MV-4-11 (cell line): ENCODE measurements at places on chromosomes 11 and 22.

DNA sequence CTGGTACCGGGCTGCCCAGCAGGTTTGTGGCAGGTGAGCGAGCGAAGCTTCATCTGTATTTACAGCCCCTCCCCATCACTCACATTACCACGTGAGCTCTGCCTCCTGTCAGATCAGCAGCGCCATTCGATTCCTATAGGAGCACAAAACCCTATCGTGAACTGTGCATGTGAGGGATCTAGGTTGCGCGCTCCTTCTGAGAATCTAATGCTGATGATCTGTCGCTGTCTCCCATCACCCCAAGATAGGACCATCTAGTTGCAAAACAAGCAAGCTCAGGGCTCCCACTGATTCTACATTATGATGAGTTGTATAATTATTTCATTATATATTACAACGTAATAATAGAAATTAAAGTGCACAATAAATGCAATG is 15.8 kb upstream of the VSIG10L2 start:
- no peak for DNase-seq

DNA sequence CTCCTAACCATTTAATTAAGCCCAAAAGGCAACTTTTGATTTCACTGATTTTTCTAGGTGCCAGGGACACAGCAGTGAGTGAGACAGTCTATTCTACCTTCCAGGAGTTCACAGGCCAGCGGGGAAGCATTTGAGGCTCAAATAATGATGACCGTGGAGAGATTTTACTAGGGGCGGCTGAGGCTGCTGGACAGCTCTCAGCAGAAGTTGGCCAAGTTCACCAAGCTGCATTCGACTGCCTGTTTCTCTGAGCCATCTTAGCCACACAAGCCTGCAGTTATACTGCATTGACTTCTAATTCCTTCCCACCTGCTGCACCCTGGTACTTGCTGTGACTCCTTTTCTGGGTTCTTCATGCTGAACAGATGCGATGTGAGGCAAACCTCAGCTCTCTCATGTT is 168.9 kb upstream of the TBCEL start:
- DNase-seq = no peak

DNA sequence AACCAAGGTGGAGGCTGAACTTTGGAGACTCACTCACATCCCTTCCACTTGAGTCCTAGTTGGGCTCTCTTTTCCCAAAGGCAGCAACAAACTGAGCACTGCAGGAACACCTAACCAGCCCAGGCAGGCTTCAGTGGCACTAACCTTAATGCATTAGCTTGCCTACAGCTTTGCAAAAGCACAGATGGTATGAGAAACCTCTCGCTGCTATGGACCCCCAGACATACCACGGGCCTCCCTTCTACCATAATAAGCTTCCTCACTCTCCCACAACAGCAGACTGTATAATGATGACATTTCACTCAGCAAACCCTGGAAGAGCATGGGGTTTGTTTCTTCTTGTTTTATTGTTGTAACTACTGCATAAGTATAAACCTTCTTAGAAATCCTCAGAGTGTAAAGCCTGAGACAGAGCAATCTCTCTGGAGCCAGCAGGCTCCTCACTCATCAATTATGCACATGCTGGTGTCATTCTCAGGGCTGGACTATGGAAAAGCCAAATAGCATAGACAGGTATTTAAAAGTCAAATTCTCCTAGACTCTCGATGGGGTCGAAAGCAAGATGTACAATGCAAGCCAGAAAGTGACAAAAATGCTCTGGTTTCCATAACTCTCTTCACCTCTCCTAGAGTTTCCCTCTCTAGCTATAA is 167.6 kb downstream of the NXPE2 start:
- DNase-seq = no peak

DNA sequence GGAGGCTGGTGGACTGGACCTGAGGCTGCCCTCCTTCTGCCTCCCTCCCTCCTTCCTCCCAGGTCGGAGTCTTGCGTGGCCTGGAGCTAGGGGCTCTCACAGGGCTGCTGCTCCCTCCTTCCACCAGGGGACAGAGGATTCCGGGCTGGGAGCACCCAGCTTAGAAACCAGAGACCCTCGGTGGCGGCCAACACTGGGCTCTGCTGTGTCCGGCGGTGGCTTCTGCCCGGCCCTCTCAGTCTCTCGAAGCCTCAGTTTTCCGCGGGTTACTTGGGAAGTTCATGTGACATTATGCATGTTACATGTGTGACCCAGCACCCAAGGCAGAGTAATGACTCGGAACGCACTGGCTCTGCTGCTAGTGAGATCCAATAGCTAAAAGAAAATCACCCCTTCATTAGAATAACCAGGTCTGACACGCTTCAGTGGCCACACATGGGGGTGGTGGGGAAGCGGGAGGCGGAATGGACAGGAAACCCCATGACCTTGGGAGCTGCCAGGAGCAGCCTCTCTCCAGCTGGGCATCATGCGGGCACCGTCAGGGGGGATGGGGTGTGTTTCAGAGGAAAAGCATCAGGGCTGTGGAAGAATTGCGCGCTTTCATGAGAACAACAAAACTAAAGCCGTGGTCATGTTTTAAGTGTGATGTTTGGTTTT is 5.9 kb upstream of the MRGPRG start:
- no peak for DNase-seq

GRCh38 chr11:59281177-59281576 is 68.5 kb upstream of the MPEG1 start:
- DNase-seq = peak; percentile 59

DNA sequence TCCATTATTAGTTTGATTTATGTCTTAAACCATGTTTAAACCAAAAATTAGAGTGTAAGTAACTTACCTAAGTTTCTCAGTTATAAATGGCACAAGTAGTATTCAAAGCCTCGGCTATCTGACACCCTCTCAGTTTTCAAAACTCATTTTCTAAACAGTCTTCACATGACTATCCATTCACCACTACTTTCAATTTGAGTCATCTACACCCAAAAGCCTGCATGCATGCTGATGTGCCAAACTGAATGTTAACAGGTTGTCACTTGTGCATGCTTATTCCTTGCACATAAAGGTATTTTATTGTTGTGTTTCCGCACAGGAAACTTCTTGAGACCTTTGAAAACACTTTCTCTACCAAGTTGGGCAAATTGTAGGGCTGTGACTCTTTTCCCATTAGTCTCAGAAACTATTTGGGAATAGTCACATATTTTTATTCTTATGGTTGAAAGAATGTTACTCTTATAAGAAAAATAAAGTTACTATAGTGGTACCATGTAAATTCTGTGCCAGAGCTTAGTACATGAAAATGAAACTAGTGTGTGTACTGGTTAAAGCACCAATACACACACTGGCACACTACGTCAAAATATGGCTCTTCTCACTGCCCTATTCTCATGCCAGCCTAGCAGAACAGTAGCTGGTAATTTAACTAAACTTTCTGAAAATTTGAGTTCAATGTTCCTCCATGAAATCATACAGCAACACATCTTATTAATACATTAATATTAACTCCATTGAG is 2.2 kb upstream of the OR51E2 start:
- DNase-seq = no peak

- DNase-seq = no peak
Observed at GRCh38 chr11:66183494-66184048, 84.9 kb upstream of the RAB1B start.

DNA sequence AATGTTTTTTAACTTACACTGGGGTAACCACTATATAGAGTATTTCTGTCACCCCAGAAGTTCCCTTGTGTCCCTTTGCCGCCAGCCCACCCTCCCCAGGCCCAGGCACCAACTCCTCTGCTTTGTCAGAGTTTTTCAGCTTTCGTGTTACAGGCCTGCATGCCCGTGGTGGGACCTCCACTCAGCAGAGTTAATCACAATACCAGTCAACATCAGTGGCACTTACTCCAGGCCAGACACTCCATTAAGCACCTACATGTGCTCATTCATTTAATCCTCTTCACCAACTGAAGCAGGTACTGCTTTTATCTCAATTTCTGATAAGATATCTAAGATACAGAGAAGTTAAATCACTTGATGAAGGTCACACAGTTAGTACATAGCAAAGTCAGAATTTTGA is 63.3 kb downstream of the LIF start:
- DNase-seq = no peak

DNA sequence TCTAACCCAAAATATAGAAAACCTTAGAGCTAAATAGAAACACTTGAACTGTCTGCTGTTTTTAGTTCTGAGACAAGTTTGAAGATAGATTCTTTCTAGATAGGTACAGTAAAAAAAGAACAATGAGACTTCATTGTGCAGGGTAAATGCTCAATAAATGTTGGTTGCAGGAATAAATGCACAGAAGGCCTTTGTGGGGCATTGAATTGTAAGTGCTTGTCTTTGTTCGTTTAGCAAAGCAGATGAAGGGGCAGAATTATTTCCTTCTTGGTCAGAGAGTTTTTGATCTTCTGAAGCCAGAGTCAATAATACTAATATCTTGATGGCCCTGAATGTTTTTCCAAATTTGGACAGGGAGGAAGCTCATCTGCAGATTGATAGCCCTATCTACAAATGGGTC is 340.4 kb downstream of the OPCML start:
- DNase-seq = no peak

DNA sequence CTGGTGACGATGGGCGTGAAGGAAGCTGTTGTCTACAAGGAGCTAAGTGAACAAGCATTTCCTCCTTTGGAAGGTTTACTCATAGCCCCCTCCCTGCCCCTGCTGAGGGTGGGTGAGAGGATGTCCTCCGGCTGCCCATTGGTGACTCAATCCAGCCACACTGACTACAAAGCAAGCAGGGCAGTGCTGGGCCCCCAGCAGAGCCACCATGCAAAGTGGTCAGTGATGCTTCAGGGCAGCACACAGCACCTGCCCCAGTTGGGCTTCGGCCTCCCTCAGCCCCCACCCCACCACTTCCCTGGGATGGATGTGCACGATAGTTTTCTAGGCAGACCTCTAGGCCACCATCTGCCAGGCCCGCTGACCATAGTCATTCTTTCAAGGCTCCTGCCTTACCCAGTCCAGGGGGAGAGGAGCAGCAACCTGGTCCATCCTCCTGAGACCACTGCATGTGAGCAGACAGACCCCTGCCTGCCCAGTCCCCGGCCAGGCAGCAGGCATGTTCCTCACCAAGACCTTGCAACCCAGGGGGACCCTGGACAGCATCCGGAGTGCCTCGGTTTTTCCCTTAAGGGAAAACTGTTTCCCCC is 125.1 kb downstream of the BCR start:
- no peak for DNase-seq

GRCh38 chr11:95044010-95044409 is 5.2 kb upstream of the KDM4F start:
- no peak for DNase-seq

GRCh38 chr11:81342966-81343365 is 1390.7 kb downstream of the FAM181B start:
- no peak for DNase-seq

- DNase-seq = no peak
Observed at GRCh38 chr11:3134651-3135480, 30.2 kb downstream of the OSBPL5 start.

DNA sequence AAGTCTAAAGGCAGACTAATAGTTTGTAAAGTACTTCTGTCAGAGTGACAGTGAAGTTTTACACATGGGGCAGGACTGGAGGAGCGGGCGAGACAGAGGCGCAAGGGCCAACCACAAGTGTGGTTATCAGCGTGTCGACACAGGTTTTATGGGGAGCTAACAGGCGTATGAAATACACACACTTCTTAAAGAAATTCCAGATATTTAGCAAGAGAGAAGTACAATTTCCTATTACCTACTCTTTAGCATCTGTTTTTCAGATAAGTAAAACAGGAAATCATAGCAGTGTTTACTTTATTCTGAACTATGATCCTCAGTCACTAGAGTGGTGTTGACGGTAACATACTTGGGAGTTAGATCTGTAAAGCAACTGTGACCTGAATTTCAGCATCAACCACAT is 22.5 kb downstream of the VSIG10L2 start:
- DNase-seq = peak; percentile 65

GRCh38 chr11:9330387-9331384 is 16.3 kb upstream of the TMEM41B start:
- DNase-seq = peak; percentile 17

- DNase-seq = no peak
Observed at GRCh38 chr22:19607192-19608002, 83.2 kb upstream of the CLDN5 start.

- DNase-seq = no peak
Observed at GRCh38 chr22:38554281-38554680, 15.7 kb downstream of the DMC1 start.
